Stimulated activated CD4-positive, alpha-beta T cell treated with anti-CD3 and anti-CD28 coated beads, Interleukin-1b, Interleukin-23, amount 100 ng/mL, for 1 hour (primary cell): ENCODE measurements at places on chromosomes 16 and 17.

DNA sequence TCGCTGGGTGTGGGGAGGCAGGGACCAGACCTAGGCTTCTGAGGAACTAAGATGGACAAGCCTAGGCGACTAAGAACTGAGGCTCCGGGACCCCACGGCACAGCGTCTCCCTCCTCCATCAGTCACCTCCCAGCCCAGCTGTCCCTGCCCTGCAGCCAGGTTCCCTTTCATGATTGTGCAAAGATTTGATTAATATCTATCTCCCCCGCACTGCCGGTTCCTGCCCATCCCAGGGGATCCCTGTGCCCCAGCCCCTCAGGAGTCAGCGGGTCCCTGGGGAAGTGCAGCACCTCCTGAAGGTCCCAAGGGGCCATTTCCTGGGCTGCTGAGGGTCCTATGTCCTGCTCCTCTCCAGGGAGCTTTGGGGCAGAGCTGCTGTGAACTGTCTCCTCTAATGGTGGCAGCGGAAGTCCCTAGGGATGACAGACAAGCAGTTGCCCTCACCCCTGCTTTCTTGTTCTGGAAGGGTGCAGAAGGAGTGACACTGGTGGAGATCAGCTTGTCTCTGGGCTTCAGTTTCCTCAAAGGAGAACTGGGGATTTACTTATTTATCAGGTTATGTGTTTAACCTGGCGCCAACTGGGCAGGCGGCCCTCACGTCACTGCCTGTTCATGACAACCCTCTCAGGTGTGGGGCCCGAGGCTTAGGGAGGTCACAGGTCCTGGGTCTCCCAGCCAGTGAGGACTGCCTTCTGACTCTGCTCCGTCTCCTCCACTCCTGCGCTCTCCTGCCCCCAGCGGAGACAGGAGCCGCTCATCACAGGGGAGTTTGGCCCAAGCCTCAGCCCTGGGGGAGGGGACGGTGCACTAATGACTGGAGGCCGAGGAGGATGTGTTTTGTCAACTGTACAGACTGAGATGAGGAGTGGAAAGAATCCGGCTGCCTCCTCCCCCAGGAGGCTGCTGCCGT is 1.9 kb upstream of the C16orf74 start:
- no peak for DNase-seq

DNA sequence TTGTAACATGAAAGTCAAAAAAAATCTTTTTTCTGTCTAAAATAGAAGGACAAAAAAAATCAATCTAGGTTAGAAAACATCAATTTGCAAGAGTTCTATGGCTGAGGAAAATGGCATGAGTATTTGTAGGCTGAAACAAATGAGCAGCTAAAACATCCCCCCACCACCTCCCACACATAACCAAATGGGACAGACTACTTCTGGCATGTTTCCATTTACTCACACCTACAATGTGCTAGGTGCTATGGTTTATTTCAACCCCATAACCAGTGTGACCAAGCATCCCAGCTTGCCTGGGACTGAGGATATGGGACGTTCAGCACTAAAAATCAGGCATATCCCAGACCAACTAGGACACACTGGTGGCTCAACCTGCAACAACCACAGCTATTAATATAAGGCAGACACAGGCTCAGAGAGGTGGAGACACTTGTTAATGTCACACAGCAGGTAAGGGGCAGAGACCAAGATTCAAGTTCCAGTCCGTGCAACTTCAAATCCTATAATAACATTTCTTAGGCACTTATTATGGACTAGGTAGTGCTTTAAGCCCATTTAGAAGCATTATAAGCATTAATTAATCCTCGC is 96.0 kb downstream of the XYLT1 start:
- no peak for DNase-seq

GRCh38 chr16:83903751-83904150 is 4.8 kb downstream of the MLYCD start:
- no peak for DNase-seq

- DNase-seq = no peak
Measured at GRCh38 chr16:23286131-23286532, 16.0 kb upstream of the SCNN1B start.

- DNase-seq = no peak
Measured at GRCh38 chr16:52469775-52470174, 77.2 kb downstream of the TOX3 start.

DNA sequence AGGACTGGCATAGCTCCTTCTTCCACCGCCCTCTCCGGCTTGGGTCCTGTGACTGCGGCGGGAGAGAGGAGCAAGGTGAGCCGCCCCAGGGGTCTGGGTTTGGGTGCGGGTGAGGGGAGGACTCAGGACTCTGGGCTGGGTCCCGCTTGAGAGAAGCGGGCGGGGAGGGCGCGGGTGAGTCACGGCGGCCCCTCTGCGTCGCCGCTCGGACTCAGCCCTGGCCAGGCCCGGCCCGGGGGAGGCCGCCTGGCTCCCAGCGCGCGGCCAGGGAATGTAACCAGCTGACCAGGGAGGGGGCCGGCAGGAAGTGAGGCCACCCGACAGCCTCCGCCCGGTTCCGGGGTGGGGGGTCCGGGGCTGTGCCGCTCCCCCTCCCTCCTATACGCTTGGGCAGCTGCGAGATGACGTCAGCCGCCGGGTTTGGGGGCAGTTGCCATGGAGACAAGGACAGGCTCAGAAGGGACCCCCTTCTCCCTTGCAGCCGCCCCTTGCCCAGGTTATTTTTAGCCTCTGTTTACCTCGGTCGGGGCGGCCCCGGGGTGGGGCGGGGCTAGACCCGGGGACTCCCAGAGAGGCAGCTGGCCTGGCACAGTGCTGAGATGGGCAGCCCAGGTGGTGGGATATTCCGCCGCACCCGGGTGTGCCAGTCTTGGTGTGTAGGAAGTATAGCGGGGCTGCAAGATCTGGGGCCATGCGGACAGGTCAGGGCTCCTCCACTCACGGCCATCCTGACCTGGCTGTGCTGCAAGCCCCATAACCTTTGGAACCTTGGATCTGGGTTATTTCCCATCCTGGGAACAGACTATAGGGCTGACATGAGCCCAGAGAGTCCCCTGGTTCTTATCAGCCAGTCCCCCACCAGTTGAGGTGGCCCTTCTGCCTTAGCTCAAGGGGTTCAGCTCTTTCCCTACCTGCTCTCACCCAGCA is 1.6 kb downstream of the RIPOR1 start:
- no peak for DNase-seq

DNA sequence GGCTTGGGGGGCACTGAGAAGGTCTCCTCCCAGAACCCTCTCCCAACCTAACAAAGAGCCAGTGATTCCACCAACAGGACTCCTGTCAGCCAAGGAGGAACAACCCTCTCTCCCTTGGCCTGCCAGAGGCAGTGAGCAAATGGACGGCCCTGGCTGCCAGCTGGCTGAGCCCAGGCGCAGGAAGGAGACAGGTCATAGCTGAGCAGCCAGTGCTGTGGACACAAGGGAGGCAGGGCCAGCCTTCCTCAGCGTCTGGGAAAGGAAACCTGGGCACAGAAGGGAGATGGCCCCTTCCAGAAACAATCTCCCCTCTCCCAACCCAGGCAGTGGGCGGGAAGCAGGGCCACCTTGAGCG is 2.1 kb downstream of the MPO start:
- DNase-seq = no peak

- DNase-seq = no peak
Measured at GRCh38 chr16:88599092-88599733, 29.0 kb downstream of the ZC3H18 start.

DNA sequence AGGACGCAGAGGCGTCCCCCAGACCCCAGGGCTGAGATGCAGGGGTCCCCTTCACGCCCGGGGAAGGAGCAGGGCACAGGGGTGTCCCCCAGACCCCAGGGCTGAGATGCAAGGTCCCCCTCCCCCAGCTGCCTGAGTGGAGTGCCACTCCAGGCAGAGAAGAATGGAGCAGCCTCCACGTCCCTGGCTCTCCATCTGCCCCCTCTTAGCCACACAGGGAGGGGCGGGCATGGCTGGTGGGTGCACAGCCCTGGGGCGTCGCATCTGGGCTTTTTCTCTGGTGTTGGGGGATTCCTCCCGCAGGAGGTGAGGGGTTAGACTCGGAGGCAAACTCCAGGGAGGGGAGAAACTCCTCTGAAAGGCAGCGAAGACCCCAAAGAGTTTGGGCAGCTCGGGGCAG is 17.5 kb downstream of the CIBAR2 start:
- no peak for DNase-seq
